NCI-H1105 (cell line): ENCODE measurements at places on chromosomes 16 and 17.

DNA sequence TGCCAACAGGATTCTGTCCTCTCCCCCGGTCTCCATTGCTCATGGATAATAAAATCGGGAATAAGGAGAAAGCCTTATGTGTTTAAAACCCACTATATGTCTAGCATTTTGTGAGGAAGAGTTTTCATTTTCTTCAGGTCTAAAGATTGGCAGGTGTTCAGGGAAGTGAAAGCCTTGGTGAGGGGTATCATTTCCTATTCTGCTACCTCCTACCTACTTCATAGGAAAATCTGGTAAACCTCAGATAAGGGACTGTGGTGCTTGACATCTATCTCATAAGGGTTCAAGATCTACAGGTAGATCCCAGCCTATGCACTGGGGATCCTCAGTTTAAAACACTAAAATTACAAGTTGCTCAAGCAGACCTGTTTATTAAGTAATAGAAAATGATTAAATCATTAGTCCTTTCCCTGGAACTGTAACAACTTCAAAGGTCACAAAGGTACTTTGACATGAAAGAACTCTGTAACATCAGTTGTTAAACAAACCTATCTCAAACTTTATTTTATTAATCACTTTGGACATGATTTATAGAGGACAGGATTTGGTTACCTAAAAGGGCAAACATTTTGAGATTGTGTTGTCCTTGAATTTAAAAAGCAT lies 6.5 kb downstream of the MOSMO start:
- no peak for DNase-seq

- DNase-seq, result no peak
Observed at GRCh38 chr16:65312071-65312470, 190.2 kb upstream of the CDH11 start.

DNA sequence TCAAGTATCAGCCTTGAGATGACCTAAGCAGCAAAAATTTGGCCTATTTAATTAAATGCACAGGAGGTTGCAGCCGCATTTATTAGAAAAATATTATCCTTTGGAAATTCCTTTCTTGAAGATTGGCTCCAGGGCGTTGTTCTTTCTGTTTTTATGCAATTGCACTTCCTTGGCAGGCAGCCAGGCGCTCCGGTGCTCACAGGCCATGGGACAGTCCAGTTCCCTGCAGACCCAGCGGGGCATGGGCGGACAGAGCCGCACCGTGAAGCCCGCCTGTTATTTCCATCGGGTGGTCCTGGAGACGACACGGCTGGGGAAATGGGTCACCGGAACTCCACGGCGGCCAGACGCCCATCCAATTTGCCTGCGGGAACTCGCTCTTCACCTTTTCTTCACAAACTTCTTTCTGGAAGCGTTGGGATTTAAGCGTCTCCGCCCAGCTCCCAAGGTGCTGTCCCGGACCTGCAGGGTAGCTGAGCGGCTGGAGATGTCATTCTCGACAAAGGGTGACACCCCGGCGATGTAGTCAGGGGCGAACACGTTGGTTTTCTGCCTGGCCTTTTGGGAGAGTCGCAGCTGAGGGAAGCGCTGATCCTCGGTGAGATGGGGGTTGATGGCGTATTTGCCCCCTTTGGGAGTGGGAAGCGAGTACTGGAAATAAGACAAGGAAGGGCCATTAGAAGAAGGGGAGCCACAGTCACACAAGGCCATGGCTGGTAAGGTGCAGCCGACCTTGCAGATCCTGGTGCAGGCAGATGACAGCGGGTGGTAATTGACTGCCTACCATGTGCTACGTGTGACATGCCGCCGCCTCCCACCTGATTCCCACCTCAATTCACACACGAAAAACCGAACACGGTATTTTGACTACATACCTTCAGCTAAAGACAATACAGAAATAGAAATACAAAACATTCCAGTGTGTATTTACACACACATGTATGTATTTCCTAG lies 12.5 kb downstream of the NOB1 start:
- no peak for DNase-seq

- DNase-seq, result no peak
Observed at GRCh38 chr17:31428512-31428911, 37.0 kb downstream of the RAB11FIP4 start.

DNA sequence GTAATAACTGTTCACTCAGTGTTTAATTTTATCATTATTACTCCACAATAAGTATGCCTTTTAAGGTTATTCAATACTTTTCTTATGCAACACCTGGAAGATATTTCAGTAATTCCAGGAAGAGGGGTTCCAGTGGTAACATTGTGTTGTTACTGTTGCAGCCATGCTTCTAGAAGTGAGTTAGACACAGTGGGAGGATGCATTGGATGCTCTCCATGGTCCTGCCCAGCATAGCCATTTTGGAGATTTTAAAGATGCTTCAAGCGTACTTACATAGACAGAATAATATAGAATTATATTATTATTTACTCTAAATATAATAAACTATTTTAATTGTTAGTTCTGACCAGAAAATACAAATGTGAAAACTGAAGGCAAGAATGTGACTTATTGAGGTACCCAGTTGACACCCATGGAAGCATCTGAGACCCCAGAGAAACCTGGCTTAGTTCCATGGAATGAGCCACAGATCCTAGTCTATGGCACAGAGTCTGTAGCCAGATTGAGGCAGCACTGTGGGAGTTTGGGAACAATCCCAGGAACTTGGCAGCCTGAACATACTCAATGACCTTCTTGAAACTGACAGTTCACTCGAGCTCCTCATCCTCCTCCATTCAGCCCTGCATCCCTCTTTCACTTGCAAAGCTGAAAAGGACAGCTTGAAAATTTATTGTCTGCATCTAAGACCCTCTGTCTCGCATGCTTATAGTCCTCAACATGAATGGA lies 190.1 kb upstream of the HS3ST4 start:
- no peak for DNase-seq

- no peak for DNase-seq
Observed at GRCh38 chr16:77437859-77438258, 3.0 kb upstream of the ADAMTS18 start.
